Retina (tissue), 1 donor: ENCODE measurements at places on chromosomes 13 and 19.

- no peak for DNase-seq
Measured at GRCh38 chr19:38203197-38203596, 20.8 kb downstream of the DPF1 start.

DNA sequence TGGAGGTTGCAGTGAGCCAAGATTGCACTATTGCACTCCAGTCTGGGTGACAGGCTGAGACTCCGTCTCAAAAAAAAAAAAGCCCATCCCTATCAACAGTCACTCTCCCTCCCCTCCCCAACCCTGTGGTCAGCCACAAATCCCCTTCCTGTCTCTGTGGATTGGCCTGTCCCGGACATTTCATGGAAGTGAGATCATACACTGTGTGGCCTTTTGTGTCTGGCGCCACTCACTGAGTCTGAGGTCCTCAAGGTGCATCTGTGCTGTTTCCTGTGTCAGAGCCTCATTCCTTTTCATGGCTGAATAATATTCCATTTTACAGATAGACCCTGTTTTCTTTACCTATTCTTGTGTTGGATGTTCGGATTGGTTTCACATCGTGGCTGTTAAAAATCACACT is 149.5 kb downstream of the PTPRS start:
- no peak for DNase-seq

DNA sequence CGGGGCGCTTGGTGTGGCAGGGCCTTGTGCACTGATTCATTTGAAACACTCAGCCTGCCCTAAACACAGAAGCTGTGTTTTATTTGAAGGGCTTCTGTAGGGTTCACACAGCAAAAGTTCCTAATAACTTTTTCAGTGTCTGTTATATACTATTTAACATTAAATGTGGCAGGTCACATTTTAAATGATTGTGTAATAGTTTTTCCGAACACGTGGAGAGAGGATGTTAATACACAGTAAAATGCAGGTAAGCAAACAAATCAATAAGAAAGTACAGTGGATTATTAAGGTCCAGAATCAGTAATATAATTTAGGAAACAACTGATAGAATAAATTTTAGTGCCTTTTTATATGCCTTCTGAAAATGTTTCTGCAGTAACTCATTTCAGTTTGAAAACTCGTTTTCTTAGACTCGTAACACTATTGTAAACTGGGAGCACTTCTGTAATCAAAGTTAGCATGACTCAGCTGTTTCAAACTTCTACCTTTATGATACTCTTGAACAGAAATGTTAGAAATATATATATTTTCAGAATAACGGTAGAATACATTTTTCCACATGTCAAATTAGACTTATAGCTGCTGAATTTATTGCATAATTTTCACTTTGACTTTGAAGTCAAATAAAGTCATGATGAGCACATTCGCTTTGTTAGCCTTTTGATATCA is 70.1 kb downstream of the GGACT start:
- DNase-seq: no peak

DNA sequence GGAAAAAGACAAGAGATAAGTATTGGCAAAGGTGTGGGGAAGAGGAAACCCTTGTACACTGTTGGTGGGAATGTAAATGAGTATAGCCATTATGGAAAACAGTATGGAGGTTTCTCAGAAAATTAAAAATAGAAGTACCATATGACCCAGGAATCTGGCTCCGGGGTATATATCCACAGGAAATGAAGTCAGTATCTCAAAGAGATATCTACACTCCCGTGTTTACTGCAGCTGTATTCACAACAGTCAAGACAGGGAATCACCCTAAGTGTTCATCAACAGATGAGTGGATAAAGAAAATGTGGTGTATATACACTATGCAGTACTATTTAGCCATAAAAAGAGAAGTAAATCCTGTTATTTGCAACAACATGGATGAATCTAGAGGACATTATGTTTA is 13.5 kb downstream of the KCTD12 start:
- no peak for DNase-seq

DNA sequence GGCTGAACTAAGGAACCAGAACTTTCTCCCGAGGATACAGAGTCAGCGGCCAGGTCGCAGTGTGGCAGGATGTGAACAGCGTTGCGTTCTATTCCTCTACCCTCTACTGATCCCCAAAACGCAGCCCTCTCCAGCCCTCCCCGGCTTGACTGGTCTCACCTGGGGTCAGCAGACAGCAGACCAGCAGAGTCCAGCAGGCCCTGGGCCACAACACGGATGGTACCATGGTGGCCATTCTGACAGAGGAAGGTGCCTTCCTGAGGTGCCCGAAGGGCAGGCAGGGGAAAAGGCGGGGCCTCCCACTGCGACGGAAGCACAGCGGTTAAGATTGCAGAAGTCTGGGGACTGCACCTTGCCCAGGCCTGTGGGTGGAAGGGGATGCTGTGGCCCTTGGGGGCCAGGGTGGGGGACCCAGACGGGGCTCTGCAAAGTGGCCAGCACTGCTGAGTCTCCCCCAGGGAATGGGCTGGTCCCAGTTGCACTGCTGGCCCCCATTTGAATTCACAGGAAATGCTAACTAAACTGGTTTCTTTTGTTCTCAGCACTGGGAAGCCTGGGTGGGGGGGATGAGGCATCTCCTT is at the start of gene ICAM3:
Gene ICAM3 (minus strand): TSS at position 245 of the 581 bp plus-strand sequence. CDS start 10 bp downstream, at position 235.
- no peak for DNase-seq

GRCh38 chr13:110913322-110914080 is 1.4 kb downstream of the ANKRD10 start:
- DNase-seq: no peak

DNA sequence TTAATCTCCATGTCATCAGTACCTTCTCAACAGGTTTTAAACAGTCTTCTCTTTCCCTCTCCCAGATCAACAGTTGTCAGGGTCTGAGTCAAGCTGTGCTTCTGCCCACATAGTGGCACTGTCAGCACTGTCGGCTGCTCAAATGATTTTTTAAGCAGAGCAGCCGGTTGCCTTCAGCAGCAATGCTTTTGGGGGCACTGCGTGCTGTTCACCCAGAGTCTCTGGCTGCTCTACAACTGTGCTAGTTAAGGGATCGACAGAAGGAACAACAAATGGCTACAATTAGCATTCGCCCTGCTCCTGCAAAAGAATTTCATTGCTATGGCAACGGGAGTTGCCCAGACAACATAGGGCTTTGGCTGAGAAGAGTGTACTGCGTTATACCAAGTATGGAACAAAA is 412.9 kb downstream of the DIAPH3 start:
- DNase-seq: peak; percentile 81

DNA sequence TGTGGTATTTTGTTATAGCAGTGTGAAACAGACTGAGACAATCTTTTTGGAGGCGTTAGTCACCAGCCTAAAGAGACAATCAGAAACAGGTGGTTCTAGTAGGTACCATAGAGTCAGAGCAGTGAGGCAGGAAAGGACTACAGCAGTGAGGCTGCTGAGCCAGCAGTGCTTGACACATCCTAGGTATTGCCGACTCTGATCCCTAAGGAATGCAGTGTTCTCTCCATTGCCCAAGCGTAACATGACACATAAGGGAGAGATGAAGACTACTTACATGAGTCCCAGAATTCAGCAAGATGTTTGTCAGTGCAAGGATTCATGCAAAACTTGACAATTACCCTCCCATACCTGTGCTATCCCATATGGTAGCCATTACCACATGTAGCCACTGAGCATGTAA is 62.4 kb upstream of the XPO4 start:
- DNase-seq: no peak

- DNase-seq: no peak
Measured at GRCh38 chr19:31146546-31147183, 202.6 kb downstream of the TSHZ3 start.

- no peak for DNase-seq
Measured at GRCh38 chr13:98954313-98954712, 23.6 kb downstream of the DOCK9 start.

GRCh38 chr19:51508059-51508733 is 6.6 kb upstream of the SIGLEC12 start:
- no peak for DNase-seq

DNA sequence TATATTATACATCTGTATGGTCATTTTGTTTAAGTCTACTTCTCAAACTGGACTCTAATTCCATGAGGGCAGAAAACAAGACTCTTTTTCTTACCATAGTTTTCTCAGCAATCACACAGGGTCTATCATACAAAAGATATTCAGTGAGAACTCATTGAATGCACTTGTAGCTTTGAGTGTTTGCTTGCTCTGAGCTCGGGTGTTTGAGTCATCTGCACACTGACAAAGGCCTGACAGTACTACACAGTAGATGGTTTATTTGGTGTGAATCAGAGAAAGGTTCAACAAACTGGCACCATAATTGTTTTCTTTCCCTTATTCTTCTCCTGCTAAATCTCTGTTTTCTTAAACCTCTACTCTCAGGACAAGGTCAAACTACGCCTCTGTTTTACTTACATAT is 586.4 kb downstream of the LMO7 start:
- no peak for DNase-seq

DNA sequence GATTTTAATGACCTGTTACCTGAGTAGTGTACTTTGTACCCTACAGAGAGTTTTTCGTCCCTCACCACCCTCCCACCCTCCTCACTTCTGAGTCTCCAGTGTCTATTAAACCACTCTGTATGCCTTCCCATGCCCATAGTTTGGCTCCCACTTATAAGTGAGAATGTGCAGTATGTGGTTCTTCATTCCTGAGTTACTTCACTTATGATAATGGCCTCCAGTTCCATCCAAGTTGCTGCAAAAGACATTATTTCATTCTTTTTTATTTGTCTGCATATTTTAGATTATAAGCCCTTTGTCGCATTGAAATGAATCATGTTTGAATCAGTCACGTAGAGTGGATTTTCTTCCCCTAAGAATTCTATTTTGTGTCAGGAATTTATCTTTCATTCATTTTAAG is 12.2 kb upstream of the HTR2A start:
- DNase-seq: no peak

- no peak for DNase-seq
Measured at GRCh38 chr13:91280801-91281200, 66.7 kb upstream of the MIR17HG start.

GRCh38 chr19:47187797-47188196 is 43.2 kb downstream of the BBC3 start:
- DNase-seq: no peak

DNA sequence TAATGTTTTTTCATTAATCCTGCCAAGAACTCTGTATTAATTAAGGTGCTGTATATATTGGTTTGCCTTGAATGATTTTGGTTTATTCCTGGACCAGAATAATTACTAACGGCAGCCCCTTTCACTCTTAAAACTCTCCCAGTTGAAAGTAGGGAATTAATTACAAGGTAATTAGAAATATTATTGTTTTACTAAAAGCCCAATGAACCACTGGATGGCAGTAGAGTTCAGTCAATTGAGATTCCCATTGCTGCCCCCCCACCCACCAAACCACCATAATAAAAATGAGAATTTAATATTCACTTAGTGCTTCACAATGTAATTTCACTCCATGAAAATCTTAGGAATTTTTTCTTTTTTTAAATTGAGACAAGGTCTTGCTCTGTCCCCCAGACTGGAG is 13.7 kb downstream of the WBP4 start:
- peak; percentile 14 for DNase-seq

DNA sequence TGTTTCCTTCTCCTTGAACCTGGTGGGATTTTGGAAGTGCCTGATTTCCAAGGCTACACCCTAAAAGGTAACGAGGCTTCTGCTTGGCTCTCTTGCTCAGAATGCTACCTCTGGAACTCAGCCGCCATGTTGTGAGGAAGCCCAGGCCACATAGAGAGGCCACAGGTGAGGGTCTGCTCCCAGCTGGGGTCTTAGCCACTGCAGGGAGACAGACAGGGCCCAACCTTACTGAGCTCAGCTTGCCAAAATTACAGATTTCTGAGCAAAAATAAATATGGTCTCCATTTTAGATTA is 61.4 kb downstream of the GPR12 start:
- no peak for DNase-seq

- DNase-seq: no peak
Measured at GRCh38 chr13:23460309-23460708, 26.8 kb upstream of the SACS start.

DNA sequence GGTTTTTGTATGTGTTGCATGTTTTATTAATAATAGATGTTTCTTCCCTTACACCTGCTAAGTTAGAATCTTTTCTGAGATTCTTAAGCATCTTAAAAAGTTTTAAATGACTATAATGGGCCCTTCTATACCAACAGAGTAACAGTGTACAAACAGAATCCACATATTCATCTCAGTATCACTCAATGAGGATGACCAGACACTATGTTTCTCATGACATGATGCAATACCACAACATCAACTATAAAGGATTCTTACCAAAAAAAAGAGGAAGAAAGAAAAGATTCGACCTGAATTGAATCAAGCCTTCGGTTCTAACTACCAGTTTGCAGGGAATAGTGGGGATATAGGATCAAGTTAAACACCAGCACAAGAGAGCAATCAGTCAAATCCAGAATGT is 56.5 kb downstream of the INTS6 start:
- no peak for DNase-seq

DNA sequence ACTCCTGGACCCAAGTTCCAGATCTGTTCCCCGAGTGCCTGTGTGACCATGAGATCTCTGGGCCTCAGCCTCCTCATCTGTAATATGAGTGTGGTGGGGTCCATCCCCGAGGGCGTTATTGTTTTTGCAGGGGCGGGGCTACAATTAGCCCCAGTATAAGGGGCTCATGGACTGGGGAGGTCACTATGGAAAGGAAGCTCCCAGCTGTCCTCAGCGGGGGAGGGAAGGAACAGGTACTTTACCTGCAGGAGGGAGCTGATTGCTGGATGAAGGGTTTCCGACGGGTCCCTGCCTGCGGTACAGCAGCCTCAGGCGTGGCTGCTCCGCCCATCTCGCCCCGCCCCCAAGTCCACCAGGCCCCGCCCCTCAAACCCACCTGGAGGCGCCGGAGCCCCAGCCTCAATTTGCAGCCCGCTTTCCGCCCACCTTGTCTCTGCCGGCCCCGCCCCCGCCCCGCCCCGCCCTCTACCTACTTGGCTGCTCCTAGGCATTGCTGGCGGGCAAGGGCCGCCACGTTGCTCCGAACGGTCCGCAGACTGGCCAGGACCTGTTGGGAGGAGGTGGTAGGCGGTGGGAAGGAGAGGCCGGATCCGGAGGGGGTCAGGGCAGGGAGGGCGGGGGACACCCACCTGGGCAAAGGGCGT is 5.5 kb downstream of the PDE4C start:
- DNase-seq: no peak

GRCh38 chr19:41278478-41278877 is 14.3 kb downstream of the HNRNPUL1 start:
- DNase-seq: no peak

DNA sequence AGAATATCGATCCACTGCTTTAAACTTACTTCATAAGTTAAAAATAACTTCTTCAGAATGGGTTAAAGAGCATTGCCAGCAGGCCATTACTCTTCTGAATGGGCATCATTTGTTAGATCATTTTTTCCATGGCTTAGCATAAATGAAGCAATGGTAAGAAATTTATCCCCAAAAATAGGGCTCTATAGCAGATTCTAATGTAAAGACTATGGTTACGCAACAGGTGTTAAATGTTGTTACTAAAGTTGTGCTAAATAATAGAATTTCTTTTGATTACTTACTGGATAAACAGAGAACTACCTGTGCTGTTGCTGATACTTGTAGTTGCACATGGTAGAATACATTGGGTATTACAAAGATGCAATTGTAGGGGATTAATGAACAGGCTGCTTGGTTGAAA is 15.9 kb upstream of the ZNF98 start:
- no peak for DNase-seq
